Stimulated activated naive CD8-positive, alpha-beta T cell treated with anti-CD3 and anti-CD28 coated beads, Interleukin-15, Interleukin-2, amounts not matched to agents 100 U/mL and 50 U/mL, for 24 hours (primary cell): ENCODE measurements at places on chromosomes 2 and 18.

- DNase-seq = no peak
Measured at GRCh38 chr2:151198645-151199044, 63.0 kb downstream of the RBM43 start.

DNA sequence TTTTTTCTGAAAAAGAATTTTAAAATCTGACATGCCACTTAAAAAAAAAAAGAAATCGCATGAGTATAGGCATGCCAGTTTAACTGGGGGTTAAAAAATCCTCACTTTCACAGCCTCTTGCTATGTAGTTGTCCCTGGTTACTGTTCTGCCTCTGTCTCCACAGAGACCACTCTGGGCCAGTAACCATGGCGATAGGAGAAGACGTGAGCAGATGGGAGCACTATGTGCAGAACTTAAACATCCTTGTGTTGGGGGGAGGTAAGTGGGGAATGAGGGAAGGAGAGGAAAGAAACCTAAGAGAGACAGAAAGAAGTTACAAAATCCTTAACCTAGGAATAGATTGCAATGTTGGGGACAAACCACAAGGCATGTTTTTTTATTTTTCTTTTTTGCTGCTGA is 75.9 kb upstream of the CYRIA start:
- no peak for DNase-seq

DNA sequence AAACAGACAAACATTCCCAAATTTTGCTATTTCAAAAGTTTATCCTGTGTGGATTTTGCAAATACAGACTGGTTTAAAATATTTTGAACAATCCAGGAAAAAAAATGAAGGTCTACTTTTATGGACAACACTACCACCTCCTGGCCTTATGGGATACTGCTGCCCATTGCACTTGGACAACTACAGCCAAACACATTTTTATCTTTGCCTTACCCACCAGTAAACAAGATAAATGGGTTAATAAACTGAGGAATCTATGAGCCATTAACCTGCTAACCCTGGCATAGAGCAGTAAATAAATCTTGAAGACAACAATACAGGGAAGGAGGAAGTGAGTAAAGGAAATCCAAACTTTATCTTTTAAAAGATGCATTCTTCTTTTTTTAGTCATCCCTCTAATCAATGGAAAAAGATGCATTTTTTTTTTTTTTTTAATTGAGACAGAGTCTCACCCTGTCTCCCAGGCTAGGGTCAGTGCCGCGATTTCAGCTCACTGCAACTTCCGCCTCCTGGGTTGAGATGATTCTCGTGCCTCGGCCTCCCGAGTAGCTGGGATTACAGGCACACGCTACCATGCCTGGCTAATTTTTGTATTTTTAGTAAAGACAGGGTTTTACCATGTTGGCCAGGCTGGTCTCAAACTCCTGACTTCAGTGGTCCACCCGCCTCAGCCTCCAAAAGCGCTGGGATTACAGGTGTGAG is 2.1 kb upstream of the SPIRE1 start:
- DNase-seq = peak; percentile 35

GRCh38 chr2:169975221-169975620 is 148.0 kb downstream of the UBR3 start:
- no peak for DNase-seq

GRCh38 chr18:44741511-44741910 is 60.8 kb downstream of the SETBP1 start:
- DNase-seq = no peak

GRCh38 chr2:100776445-100776844 is 43.5 kb upstream of the NPAS2 start:
- no peak for DNase-seq

DNA sequence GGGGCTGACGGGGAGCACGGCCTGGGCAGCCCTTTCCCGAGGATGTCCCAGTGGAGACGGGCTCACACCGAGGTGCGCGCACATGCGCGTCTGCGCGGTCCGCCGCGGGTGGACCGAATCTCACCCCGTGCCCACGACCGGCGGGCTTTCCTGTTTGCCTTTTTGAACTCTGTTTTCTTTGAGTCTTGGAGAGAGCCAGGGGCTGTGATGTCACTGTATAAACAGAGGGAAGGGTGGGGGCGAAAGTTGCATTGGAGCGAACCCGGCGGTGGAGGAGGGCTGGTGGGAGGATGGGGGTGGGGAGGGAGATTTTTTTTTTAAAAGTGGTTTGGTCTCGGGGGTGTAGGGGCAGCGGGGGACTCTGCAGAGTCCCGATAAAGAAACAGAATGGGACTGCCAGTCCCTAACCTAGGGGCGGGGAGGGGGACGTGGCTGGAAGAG is 141.2 kb upstream of the CTAGE1 start:
- DNase-seq = no peak

DNA sequence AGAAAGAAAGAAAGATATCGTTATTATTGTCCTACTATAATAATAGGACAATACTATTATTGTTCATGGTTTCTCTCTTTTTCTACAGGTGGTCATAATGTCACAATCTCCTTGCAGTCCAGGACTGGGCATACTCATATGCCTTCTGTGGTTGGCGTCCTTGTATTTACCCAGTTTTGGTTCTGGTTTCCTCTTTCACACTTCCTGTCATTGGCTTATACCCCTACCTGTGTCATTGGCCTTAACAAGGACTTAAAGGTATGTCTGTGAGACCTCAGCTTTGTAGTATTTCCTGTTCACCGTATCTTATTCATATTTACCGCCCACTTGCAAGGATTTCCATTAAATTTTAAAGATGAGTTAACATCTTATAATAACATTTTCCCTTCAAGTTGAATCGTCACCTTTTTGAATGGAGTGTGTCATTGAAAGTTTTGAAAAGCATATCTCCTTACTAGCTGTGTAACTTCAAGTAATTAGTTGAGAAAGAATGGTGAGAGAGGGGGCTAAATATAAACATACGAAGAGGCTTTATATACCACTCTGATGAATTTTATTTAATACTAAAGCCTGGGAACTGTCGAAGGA is 36.5 kb upstream of the HTR2B start:
- no peak for DNase-seq

DNA sequence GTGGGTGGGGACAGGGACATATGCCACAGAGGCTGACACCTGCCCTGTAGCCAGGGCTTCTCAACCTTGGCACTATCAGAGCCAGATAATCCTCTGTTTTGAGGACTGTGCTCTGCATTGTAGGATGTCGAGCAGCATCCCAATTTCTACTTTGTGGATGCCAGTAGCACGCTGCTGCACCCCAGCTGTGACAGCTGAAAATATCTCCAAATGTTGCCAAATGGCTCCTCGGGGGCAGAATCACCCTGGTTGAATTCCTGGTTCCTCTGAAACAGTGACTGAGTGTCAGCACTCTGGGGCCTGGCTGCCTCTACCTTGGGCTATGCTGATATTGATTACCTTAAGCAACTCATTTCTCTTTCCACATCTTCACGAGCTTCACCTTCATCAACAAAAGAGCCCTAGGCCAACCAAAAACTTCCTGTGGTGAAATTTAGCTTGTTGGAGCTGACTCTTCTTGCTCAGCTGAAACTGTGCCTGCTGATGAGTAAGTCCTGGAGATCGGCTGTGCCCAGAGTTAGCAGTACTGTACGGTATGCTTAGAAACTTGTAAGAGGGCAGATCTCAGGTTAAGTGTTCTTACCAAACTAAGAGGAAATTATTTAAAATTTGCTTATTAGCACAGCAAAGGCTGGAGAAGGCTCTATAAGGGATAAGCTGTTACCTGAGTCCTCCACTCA is 138.1 kb downstream of the SEPTIN10 start:
- no peak for DNase-seq

GRCh38 chr2:71683666-71684065 is 230.3 kb downstream of the DYSF start:
- DNase-seq = no peak

GRCh38 chr2:18413676-18414396 is 146.6 kb downstream of the RDH14 start:
- DNase-seq = no peak

GRCh38 chr2:85861650-85862049 is 27.1 kb downstream of the ST3GAL5 start:
- DNase-seq = no peak

- no peak for DNase-seq
Measured at GRCh38 chr2:102737431-102737830, 24.4 kb upstream of the TMEM182 start.

DNA sequence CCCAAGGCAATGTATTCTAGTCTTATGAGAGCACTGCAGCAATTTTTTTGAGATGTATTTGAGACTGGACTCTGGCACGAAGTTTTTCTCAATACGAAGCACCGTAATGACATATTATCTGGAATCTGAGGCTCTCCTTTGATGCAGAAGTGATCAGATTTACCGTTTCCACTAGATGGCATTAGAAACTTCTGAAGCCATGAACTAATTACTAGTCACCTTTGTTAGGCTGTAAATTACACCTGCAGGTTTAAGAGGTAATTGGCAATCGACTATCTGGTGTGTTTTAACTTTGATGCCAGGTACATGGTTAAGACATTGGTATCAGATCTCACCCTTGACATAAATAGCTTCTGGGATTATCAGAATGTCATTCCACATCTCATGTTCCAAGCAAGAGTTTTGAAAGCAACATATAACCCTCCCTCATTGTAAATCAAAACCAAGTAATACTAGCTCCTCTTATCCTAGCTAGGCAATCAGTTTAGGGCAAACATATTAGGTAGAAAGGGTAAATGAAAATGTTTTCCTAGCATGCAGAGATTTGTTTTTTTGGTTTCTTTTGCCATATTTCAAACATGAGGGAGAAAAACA is 254.6 kb upstream of the SPRED2 start:
- DNase-seq = no peak

DNA sequence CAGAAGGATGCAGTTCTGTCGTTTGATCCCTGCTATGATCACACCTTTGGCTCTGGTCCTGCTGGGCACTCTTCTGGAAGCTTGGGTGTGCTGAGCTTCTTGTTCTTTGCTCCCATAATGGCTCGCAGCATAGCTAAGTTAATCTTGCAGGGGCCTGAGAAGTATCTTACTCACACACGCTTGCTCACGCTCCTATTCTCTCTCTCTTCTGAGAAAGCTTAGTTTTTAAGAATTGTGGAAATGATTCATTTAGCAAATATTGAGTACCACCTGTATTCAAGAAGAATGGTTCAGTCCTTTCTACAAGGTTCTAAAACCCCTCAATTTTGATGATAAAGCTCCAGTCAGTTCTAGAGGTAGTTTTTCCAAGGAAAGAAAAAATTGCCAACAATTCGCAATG is 40.6 kb downstream of the XRCC5 start:
- DNase-seq = no peak

DNA sequence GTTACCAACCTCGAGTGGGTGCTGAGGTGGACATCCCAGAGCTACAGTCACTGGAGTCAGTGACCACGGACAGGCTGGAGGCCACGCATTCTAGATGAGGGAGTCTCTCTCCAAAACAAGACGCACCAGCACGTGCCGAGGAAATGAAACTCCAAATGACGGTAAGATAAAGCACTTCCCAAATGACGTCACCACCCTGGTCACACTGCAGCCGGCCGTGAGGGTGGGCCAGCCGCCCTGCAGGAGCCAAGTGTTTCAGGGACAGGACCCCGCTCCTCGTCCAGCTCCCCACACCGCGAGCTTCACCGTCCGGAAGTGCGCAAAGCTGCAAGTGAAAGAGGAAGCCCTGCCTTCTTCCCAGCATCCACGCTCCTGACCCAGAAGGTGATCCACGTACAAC is 99.4 kb downstream of the ZNF516 start:
- no peak for DNase-seq

DNA sequence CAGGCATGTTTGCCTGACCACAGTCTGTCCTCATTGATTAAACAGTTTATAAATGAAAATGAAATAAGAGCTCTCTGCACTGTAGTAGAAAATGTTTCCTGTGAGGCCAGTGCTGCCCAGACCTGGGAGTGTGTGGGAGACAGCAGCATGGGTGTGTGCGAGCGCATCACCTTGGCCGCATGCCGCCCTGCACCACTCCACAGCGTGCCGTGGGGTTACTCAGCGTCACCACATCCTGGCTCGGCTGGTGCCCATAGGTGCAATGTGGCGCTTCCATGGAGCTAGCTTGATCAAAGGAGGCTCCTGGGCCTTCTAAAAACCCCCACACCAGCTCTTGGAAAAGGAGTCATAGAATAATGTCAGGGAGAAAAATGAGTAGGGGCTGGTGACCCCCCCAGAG is 76.0 kb upstream of the EPC2 start:
- DNase-seq = no peak

DNA sequence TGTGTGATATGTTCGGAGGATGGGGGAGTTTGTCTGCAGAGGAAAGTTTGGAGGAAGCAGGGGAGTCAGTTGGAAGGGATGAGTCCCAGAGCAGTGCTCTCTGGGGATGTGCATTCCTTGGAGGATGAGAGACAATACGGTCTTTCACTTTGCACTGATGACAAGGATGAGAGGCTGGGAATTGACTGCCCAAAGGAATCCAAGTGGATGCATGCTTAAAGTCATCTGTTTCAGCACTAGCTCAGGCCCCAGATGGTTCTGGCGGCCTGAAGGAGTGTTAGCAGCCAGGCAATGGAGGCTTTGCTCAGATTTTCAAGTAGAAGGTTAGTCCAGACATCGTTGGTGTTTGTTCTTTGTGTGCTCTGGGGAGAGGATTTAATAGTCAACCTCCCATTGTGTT is 100.2 kb downstream of the CRIM1 start:
- no peak for DNase-seq

DNA sequence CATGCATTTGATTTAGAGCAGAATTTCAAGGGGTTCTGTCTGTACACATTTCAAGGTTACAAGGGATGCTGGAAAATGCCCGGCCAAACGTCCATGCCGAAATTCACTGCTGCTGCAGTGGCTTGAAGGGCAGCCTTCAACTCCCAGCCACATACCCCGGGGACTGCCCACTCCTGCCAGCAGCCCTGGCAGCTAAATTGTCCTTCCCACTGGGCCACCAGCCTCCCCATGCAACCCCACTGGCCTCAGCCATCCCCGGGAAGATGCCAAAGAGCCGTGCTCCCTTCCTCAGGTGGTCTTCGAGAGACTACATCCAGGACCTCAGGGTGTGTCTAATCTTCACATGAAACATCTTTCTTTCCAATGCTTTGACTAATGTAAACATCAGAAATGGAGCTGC is 478.7 kb upstream of the MYT1L start:
- no peak for DNase-seq

DNA sequence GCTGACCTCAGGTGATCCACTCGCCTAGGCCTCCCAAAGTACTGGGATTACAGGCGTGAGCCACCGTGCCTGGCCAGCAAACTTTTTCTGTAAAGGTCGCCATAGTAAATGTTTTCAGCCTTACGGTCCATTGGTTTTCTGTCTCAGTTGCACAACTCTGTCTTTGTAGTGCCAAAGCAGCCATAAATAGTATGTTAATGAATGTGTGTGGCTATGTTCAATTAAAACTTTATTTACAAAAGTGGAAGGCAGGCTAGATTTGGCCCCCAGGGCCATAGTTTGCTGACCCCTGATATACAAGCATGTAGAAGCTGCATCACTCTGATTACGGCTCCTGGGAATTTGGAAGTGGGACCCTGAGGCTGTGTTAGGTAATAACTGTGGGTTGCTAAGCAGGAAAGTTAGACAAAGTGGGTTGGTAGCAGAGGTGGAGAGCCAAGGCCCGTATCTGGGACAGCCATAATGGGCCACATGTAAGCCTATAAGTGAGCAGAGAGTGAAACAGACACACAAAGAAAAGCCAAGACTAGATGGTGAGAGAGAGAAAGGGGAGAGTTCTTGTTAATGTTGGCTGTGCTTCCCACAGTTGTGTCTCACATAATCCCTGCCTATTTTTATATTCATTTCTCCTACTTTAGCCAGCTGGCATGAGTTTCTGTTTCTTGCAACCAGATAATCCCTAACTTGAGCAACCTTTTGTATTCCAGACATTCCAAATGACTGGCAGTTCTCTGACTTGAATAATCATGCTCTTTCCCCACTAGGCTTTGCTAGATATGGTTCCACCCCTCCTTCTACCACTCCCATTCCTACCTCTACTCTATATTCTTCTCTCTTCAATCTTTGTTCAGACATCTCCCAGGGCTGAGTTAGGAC is 223.3 kb upstream of the STON1 start:
- DNase-seq = no peak

GRCh38 chr2:143473820-143474219 is 344.6 kb downstream of the ARHGAP15 start:
- DNase-seq = no peak
